ENCODE measurements at places on chromosomes 16 and 17. TPM values are rescaled to one million over a fixed set of nuclear protein-coding genes. Genes with fewer than 3 reads are reported as not detected.

Gene ARRB2
- polyA plus RNA-seq, result 24.6 TPM

Gene NPIPA3
- 0.26 TPM for polyA plus RNA-seq

Gene TBC1D3E
- polyA plus RNA-seq, result not detected

Gene LAT
- 8.6 TPM for polyA plus RNA-seq

Gene MRC2
- polyA plus RNA-seq, result 213 TPM

Gene SHBG
- polyA plus RNA-seq, result 1.1 TPM

Gene SOST
- not detected for polyA plus RNA-seq

Gene LRRC37A
- polyA plus RNA-seq, result 1.6 TPM

Gene TRIM72
- not detected for polyA plus RNA-seq

Gene PPP1R1B
- polyA plus RNA-seq, result 0.05 TPM

Gene CD68
- 34.6 TPM for polyA plus RNA-seq

Gene KRT17
- 0.19 TPM for polyA plus RNA-seq

Gene TRPV3
- polyA plus RNA-seq, result 0.28 TPM

Gene TMEM132E
- not detected for polyA plus RNA-seq

Gene PLA2G10
- not detected for polyA plus RNA-seq

Gene P3H4
- polyA plus RNA-seq, result 88.3 TPM

Gene NOD2
- polyA plus RNA-seq, result not detected

Gene KRTAP2-3
- polyA plus RNA-seq, result 0.39 TPM

Gene DVL2
- polyA plus RNA-seq, result 8.3 TPM

Gene KCNJ12
- 0.36 TPM for polyA plus RNA-seq

Gene MLYCD
- polyA plus RNA-seq, result 2.7 TPM

Gene CCL1
- not detected for polyA plus RNA-seq

Gene HSD17B2
- polyA plus RNA-seq, result not detected

Gene ATP6V0C
- 80.1 TPM for polyA plus RNA-seq

Gene CACNG3
- polyA plus RNA-seq, result not detected

Gene SAMD14
- polyA plus RNA-seq, result 2.8 TPM

Gene KAT8
- polyA plus RNA-seq, result 51.8 TPM

Gene GAST
- not detected for polyA plus RNA-seq

Gene FOXO3B
- 3.9 TPM for polyA plus RNA-seq

Gene TP53TG3F
- polyA plus RNA-seq, result 0.02 TPM

Gene CHD9NB
- 2.5 TPM for polyA plus RNA-seq

Gene ANKRD40CL
- polyA plus RNA-seq, result not detected

Gene TSPOAP1
- polyA plus RNA-seq, result 1.9 TPM

Gene MT1X
- 202 TPM for polyA plus RNA-seq

Gene KRT9
- polyA plus RNA-seq, result not detected

Gene GNG13
- polyA plus RNA-seq, result not detected

Gene BRD7
- 31.6 TPM for polyA plus RNA-seq

Gene GLTPD2
- polyA plus RNA-seq, result not detected

Gene RNF227
- 7.4 TPM for polyA plus RNA-seq

All from SK-N-SH (cell line).